ENCODE measurements at places on chromosomes 12 and 14.

GRCh38 chr14:52131640-52132320 lies 62.9 kb upstream of the NID2 start:
- peak; percentile 67 for DNase-seq

DNA sequence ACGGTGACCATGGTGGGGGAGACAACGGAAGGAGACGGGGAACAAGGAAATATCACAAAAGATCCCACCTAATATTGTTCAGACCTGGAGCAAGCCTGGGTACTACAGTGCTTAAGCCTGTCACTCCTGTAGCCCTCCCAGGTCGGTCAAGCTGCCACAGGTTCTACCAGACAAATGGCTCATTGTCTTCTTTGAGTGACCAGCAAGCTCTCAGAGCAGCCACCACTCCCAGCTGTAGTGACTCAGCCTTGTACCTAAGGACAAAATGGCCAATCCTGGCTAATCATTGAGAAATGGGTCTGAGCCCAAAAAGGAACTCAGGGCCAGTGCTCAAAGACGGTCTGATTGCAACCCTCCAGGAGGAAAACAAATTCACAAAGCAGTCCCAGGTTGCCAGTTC lies 238.4 kb upstream of the NOS1 start:
- DNase-seq: no peak

DNA sequence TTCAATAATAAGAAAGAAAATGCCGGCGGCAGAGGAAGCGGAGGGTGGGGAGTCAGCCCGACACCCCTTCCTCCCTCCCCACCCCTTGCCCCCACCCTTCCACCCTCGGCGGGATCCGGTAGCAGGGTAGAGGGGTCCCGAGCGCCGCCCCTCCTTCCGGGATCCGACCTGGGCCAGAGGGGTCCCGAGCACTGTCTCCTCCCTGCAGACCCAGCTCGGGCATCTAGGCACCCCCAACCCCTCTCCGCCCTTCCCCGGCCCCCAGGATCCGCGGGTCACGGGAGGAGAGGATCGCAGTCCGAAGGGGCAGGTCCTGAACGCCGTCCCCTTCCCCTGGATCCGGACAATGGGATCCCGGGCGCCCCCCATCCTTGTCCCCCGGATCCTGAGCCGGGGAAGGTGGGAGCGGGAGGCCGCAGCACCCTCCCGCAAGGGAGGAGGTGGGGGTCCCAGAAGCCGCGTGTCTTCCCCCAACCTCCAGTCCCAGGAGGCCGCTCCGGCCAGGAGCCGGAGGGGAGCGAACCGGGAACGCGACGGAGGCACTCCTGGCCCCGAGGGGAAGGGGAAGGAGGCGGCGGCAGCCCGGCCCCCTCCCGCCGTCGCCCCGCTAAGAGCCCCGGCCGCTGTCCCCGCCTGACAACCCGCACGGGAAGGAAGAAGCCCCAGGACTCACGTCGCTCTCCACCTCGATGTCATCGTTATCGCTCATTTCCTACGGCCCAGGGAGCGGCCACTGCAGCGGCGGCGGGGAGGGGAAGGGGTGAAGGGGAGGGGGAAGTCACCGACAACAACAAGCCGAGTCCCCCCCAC lies 481 bp downstream of the MAX start:
- no peak for DNase-seq

GRCh38 chr12:15581006-15581405 lies 208.2 kb downstream of the EPS8 start:
- no peak for DNase-seq

GRCh38 chr14:104464907-104465306 lies 114.7 kb upstream of the C14orf180 start:
- no peak for DNase-seq

GRCh38 chr12:18382236-18382885 lies 121.0 kb downstream of the PIK3C2G start:
- DNase-seq: no peak

DNA sequence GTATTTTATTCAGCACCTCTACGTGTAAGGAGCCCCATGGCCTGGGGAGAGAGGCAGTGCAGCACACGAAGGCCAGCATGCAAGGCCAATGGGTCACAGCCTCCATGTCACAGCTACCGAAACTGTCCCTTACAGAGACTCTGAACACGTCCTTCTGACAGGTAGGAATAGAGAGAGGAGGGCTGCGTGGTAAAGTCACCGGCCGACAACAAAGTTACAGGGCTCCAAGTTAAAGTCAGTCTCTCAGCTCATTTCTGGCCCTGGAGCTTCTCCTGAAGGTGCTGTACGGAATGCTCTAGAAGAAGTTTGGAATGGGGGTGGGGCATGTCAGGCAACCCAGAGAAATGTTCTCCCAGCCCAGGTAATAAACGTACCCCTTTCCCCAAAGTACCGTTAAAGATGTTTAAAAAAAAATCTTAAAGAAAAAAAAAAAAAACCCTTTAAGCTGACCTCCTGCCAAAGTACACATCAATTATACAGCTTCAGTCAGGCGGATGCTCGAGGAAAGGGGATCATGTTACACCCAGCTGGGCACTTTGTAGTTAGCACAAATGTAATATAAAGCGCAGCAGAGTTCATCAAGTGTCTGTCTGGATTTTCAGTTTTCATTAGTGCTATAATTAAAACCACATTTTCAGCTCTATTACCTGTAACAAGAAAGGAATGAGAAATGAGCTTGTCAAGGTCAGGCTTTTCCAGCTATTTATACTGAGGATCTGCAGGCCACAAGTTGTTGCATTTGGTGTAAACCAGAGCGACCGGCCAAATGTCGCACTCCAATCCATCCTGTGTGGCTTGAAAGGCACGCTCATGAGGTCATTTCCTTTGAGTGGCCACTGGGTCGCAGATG lies 53.3 kb upstream of the CDKN3 start:
- no peak for DNase-seq

- no peak for DNase-seq
Observed at GRCh38 chr14:100306998-100307765, 938 bp upstream of the SLC25A29 start.

All from GM13976 (cell line).